ENCODE measurements at places on chromosomes 13 and 19.

DNA sequence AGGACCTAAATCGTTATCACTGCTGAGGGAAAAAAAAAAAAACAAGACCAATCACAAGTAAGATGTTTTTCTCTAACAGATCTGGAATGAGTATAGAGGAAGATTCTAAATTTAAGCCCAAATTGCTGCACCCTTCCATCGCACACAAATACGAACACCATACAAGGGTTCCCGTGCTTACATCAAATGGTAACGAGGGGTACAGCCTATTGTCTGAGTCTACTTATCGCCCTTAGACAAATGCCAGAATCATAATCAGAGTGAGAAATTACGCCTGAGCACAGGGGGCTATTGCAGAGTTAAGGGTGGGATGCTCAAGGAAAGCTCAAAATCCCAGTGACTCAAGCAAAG is 603 bp downstream of the ZC3H13 start:
- no peak for DNase-seq

- DNase-seq: no peak
These were observed 94.6 kb upstream of the DIAPH3 start for GRCh38 chr13:60258349-60258748.

DNA sequence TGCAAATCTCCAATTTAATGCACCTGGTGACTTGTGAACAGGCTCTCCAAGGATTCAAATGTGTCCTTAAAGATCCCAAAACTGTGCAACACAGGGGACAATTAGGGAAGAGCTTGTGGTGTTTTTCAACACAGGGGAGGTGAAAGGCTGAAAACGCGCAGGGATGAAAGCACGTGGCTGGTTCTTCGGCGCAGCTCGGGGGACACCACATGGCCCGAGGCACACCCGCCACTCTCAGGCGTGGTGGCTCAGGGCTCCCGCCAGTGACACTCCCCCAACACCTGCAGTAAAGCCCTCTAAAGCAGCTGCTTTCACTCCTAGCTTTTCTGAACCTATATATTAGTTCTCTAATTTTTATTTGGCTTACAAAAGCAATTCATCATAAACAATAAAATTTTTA is 91.9 kb downstream of the SPACA7 start:
- DNase-seq: no peak

DNA sequence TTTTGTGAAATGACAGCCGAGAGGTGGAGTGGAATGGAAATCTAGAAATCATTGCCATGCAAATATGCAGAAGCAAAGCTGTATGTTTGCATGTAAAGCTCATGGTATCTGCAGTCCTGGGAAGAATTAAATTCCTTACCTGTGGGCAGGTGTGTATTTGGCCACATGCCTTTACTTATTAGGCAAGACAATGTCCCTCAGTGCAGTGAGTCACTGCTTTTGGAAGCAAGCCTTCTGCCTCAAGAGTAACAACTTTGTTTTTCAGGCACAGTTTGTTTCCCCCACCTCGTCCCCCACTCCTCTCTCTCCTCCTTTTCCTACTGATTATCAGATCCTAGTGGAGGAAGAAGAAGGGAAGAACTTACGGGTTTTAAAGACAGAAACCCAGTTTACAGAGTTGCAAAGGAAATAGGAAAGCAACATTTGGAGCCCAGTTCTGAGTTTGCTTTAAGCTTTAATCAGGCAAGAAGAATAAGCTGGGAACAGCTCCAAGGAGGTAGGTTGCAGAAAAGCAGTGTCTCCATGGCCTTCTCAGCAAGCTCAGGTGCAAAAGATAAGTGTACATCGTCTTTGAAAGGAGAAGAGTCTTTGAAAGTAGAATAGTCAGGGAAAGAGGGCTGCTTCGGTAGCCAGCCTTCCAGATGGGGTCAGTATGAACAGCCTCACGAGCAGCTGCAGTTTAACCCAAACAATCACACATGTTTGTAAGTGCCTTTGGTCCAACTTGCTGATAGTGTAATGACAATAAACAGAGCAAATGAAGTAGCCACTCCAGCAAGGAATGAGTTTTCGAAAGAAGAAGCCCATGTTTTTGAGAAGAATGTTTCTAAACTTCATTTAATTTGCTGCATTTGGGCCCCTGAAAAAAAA is 190.1 kb downstream of the KLF5 start:
- DNase-seq: no peak

- DNase-seq: peak; percentile 48
These were observed 13.1 kb upstream of the PLAUR start for GRCh38 chr19:43682824-43683661.

DNA sequence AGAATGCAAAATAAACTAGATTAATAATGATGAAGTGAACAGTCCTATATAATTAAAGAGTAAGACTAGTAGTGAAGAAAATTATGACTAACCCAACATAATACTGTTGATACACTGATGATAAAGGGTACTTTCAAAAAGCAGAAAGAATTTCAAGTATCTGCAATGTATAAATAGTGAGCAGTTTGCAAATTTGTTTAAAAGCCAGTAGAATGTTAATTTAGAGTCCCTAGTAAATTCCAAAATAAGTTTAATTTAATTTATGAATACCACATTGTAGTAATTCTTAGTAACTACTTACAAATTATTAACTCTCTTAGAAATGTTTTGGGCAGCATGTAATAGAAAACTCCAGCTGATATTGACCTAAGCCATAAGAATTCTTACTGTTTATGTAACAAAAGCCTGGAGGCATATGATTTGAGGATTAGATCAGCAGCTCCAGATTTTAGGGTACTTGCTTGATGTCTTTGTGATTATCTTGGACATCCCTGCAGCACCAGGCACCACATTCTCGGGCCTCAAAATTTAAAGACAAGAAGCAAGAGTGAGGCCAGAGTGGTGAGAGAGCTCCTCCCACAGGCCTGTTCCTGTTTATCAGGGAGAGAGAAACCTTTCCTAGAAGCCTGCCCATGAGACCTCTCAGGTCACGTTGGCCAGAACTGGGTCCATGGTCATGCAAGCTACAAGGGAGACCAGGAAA is 67.6 kb upstream of the TDRD3 start:
- peak; percentile 77 for DNase-seq

GRCh38 chr19:34712395-34713261 is 21.4 kb upstream of the ZNF181 start:
- DNase-seq: peak; percentile 90

GRCh38 chr19:3243819-3244700 is 19.6 kb downstream of the CELF5 start:
- DNase-seq: peak; percentile 91

- no peak for DNase-seq
These were observed 17.1 kb downstream of the ZNF823 start for GRCh38 chr19:11721681-11722080.

- no peak for DNase-seq
These were observed 381.0 kb downstream of the TSHZ3 start for GRCh38 chr19:30968210-30968609.

DNA sequence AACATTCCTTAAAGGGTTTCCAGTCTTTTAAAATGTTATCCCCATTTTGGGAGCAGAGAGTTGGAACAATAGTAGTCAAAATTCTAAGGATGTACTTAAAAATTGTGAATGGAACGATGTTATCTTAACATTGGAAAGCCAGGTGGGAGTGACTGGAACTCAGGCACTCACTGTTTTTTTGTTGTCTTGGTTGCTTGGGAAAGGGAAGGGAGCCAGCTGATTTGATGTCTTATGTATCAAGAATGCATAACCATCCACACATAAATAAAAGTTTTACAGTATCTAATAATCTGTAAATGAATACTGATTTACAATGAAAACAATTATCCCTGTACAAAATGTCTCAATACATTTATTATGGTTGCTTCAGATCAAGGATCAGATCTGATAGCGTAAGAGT is 88.7 kb downstream of the SLC10A2 start:
- DNase-seq: no peak

GRCh38 chr19:33661336-33661735 is 39.6 kb downstream of the CHST8 start:
- DNase-seq: no peak

DNA sequence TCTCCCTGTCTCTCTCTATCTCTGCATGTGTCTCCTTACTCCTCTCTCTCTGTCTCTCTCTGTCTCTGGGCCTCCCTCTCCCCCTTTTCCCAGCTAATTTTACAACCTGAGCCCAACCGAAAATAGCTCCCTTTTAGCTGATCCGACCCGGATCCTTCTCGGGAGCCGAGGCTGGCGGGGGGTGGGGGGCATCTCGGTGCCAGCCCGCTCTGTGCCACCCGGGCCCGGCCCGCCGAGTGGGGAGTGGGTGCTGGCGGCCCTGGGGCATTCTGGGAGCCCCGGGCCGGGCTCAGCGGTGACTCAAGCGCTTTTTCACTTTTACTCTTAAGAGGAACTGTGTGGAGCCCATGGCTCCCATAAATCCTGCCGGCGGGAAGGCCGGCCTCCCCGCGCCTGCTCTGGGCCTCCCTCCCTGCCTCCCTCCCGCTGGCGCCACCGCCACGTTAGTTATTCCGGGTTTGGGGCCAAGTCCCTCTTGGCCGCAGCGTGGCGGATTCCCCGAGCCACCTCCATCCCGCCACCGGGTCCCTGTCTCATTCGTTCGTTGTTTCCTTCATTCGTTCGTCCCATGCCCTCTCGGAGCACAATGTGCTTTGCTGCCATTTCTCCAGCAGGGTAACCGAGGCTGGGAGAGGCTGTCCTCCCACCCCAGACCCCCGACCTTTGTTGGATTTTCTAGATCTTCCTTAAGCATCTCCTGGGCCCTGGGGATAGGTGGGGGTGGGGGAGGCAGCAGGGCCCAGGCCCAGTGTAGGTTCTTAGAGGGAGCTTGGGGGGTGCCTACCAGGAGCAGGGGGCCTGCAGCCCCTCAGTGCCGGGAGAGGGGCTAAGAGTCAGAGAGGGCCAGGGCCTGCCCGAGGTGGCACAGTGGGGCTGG is 3.2 kb downstream of the NFIC start:
- DNase-seq: no peak

DNA sequence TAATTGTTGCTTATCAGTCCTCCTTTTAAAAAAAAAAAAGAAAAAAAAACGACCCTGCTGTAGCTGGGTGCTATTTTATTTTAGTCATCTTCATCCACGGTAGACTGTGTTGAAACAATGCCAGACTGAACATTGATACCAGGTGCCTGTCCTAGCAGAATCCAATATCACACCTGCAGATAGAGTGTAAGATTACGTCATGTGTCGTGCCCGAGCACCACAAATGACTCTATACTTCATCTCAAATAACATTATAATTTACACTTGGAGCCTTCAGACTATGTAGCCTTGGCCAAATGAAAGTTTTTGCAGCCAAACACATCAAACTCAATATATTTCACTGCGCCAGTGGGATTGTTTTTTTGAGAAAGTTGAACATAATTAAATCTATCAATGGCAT is 410.6 kb downstream of the FGF9 start:
- no peak for DNase-seq

DNA sequence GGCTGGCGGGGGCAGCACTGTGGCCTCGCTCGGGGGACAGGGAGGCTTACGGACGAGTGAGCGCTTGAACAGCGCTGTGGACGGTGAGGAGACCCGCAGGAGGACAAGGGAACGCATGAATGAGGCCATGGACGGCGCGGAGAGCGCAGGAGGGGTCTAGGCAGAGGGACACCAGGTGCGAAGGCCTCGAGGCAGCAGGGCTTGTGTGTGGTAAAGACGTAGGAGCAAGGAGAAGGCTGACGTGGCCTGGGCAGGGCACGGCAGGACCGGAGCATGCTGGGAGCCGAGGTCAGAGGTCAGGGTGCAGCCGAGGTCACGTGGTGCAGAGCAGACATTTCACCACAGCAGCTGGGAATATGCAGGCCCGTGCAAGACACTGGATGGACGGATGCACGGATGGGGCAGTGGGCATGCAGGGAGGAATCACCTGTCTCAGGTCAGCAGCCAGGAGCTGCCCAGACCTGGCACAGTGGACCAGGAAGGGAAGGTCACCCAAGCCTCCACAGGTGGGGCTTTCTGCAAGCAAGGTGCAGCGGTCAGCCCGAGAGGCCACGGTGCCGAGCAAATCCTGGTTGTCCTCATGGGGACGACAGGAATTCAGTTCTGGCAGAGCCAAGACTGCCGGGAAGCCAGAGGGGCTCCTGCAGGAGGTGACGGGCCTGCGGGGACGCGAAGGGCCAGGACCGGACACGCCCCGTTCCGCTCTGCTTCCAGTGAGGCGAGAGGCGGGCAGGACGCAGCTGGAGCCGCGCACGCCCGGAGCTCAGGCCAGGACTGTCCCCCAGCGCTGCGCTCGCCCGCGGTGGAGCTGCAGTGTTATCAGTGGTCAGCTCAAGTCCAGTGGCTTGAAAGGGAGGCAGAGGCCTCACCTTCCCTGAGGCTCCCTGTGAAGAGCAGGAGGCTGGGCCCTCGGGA is 72.2 kb downstream of the RASA3 start:
- DNase-seq: no peak

DNA sequence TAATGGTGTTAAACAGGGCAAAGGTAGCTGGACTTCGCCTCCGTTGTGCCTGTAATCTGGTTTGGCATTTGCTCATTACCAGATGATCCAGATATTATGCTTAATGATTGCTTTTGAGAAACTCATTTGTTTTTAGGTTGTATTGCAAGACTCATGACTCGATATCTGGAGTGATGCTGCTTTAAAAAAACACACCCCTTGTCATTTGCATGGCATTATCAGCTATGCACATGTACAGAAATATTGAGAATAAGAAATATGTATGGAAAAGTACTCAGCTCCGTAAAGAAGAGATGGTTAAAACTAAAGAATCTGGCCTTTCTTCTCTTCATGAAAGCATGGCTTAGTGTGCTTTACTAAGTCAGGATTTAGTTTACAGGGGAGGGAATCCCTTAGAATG is 95.0 kb downstream of the ARHGEF7 start:
- DNase-seq: no peak

DNA sequence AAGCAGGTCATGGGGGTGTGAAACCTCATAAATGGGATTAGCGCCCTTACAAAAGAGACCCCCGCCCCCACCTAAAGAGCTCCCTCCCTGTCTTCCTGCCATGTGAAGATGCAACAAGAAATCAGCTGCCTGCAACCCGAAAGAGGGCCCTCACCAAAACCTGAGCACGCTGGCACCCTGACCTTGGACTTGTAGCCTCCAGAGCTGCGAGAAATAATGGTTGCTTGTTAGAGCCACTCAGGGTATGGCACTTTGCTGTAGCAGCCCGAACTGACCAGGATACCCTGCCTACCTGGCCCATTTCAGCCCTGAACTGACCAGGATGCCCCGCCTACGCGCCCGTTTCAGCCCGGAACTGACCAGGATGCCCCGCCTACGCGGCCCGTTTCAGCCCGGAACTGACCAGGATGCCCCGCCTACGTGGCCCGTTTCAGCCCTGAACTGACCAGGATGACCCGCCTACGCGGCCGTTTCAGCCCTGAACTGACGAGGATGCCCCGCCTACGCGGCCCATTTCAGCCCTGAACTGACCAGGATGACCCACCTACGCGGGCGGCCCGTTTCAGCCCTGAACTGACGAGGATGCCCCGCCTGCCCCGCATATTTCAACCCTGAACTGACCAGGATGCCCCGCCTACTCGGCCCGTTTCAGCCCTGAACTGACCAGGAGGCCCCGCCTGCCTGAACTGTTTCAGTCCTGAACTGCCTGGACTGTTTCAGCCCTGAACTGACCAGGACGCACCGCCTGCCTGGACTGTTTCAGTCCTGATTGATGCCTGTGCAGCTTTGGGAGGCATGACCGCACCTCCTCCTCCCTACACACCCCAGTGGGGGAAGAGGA is 120.0 kb downstream of the UQCRFS1 start:
- no peak for DNase-seq

- no peak for DNase-seq
These were observed 51.8 kb upstream of the GPI start for GRCh38 chr19:34313188-34313587.

Data from hematopoietic multipotent progenitor cell treated with erythropoietin and hydrocortisone succinate and interleukin-3 and kit ligand, for 4 days (in vitro differentiated cells).